ENCODE measurements at places on chromosomes 2 and 18. TPM values are rescaled to one million over a fixed set of nuclear protein-coding genes. Genes with fewer than 3 reads are reported as not detected.

Gene STARD6
- not detected for total RNA-seq

Gene ZC3H6
- 2.0 TPM for total RNA-seq

Gene DNPEP
- 63.8 TPM for total RNA-seq

Gene LIPG
- 5.6 TPM for total RNA-seq

Gene GKN2
- not detected for total RNA-seq

Gene BOLL
- total RNA-seq, result not detected

Gene SERPINB10
- not detected for total RNA-seq

Gene LBH
- total RNA-seq, result 38.1 TPM

Gene IL36RN
- not detected for total RNA-seq

Gene FBXO48
- total RNA-seq, result 0.43 TPM

Gene LRRC30
- total RNA-seq, result not detected

Gene ITGAV
- 59.7 TPM for total RNA-seq

Gene CNGA3
- total RNA-seq, result not detected

Gene MXD1
- total RNA-seq, result 4.8 TPM

Gene FOXI3
- total RNA-seq, result not detected

Gene OTX1
- total RNA-seq, result not detected

Gene SIX3
- not detected for total RNA-seq

Gene CTLA4
- total RNA-seq, result not detected

Gene TMEM178A
- total RNA-seq, result 2.2 TPM

Gene CABYR
- total RNA-seq, result 7.3 TPM

Gene VWA3B
- not detected for total RNA-seq
